H4 (cell line): ENCODE measurements at places on chromosomes 3 and 15. TPM values are rescaled to one million over a fixed set of nuclear protein-coding genes. Genes with fewer than 3 reads are reported as not detected.

DNA sequence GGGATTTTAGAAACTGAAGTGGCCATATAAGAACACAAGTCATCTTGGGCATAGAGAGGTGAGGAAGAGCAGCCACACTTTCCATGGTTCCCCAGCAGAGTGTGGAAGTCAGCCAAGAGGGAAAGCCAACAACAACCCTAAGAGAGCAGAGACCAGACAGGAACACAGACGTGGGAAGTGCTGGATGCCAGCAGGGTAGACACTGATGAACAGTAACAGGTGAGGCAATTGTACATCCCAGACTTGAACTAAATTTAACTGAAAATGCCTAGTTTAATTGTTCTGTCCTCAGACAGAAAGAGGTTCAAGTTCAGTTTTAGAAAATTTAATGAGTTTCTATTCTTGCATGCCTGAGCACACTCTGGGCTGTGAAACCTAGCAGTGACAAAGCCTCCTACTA lies 212.1 kb downstream of the ATP8B4 start:
- DNase-seq = no peak

GRCh38 chr3:142088522-142088921 lies 60.8 kb downstream of the TFDP2 start:
- DNase-seq = no peak

C3orf85 gene
- not detected in 2 replicates for total RNA-seq

DNA sequence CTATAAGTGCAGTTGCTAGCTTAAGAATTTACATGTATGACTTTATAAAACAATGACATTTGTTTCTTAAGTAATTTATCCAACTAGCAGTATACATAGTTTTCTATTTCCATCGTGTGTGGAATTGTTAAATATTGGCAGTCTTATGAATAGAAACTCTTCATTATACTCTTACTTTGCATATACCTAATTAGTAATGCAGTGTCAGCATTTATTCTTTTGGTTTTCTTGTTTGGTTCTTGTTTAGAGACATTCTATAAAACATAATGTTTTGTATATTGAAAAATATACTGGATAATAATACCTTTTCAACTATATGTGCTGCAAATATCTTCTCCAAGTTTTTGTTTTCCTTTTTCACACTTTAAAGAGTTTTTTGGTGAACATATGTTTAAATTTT lies 760.2 kb downstream of the VGLL3 start:
- no peak for DNase-seq

DNA sequence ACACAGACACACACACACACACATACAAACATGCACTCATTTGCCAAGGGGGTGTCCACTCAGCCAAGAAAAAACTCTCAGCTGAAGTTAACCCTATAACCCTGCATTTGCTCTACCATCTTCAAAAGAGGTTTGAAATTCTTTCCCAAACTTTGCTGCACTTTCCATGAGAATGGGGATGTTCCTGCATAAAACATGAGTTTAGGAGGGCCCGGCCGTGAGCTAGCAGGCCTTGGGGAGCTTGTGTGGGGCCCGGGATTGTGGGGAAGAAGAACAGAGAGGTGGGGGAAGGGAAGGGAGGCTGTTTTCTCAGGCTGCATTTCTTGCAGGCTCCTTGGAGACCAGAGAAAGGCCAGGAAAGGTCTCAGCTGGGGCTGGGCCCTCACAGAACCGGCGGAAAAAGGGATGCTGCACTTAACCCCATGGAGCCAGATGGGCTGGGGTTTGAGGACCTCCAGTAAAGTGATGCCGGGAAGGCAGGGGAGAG lies 40.8 kb downstream of the SEMA5B start:
- DNase-seq = no peak

GRCh38 chr15:83092309-83092976 lies 15.0 kb upstream of the TM6SF1 start:
- DNase-seq = no peak

SCG5 gene
- total RNA-seq = 0.64 and 0.95 TPM in 2 replicates

PLA2G4D gene
- total RNA-seq = not detected in 2 replicates

DNA sequence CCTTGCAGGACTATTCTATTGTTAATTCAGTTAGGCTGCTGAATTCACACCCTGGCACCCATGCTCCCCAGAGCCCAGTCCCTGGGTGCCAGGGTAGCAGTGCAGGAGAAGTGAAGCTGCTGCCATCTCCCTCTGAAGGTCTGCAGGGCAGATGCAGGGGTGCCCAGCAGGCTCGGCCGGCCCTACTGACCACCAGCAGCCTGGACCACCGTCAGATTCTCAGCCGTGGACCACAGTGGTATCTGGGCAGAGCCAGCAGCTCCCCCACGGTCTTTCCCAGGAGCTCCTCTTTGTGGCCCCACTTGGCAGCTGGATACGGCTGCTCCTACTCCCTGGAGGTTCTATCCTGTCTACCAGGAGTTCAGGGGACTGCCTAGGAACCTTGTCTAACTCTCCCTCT lies 46.8 kb downstream of the ALDH1L1 start:
- no peak for DNase-seq

DNA sequence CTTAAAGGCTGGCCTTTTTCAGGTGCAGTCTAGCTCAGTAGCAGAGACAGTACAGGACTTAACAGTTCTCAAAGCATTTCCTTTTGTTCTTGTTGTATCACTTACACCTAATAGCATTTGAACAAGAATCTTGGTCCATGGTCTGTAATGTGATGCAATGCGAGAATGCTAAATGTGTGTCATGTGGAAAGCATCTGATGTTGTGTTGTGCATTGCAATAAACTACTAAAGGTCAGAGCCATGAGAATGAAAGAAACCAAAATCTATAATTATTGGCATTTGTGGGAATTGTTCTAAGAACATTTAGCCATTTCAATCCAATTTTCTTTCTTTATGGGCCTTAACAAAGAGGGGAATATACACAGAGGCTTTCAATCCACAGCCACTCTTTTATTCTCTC lies 324.5 kb upstream of the ROBO2 start:
- DNase-seq = no peak

RTP3 gene
- 0.06 and 0.41 TPM in 2 replicates for total RNA-seq

DNA sequence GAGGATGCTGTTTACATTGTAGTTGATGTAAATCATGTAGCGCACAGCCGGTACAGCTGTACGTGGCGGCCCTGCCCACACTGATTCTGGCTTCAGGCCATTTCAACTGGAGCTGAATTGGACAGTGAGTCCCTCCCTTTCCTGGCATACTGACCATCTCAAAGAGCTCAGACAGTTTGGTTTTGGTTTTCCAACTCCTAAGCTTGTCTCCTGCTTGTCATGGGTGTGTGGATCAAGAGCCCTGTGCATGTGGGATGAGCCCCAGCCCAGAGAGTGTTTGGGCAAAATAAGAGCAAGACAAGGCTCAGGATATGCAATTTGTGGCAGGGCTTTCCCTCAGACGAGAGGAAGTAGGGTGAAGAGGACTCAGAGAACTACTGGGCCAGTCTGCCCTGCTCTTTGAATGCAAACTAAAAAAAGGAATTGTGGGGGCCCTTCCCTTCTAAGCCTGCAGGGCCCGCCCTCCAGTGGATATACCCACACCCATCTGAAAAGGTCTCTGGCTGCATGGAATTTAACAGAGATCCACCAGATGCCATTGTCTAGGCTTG lies 13.3 kb downstream of the ITGA11 start:
- peak; percentile 85 for DNase-seq

GRCh38 chr3:133376810-133377209 lies 23.0 kb upstream of the BFSP2 start:
- DNase-seq = no peak

DNA sequence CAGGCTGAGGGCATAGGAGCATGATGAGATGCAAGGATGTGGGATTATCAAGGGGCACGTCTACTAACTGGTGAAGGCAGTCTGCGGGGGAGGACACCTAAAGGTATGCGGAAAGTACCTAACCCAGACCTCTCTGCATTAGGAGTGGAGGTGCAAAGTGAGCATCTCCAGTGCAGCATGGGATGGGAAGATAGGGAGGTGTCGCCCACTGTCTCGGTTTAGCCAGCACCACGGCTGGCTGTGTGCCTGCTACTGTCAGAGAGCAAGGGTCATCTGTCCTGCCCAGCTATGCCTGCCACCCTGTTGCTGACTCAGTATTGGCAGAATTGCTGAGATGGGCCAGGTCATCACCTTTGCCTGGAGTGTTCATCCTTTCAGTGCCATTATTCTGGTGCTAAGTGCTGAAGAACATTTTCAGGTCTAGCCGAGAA lies 40.1 kb downstream of the OXNAD1 start:
- DNase-seq = no peak

- DNase-seq = no peak
Observed at GRCh38 chr3:181329024-181329423, 339.5 kb upstream of the DNAJC19 start.

DNA sequence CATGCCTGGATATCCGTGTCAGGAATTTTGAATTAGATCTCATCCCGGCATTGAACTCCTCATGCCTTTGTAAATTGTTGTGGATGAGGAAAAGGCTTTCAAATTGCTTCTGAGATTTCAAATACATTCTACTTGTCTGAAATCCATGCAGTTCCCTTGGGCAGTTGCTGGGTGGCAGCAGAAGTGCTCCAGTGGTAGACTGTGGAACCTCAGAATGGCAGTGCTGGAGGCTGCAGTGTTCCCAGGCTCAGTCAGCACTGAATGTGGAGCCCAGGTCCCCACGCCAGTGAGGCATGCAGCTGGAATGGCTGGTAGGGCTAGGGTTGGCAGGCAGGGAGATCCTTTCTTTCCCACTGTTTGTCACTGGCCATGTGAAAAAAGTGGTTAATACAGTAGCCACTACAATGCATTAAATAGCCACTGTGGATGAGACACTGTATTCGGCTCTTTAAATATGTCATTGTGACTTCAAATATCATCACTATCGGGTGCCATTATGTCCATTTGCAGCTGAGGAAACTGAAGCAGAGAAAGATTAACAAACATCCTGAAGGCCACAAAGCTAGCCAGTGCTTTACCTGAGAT lies 98.6 kb downstream of the TPRG1 start:
- DNase-seq = peak; percentile 93
